ENCODE measurements at places on chromosomes 3 and 15.

- peak; percentile 1 for DNase-seq
Measured at GRCh38 chr3:13405614-13406013, 14.5 kb downstream of the NUP210 start.

- no peak for DNase-seq
Measured at GRCh38 chr15:23416349-23417276, 30.4 kb downstream of the GOLGA6L2 start.

DNA sequence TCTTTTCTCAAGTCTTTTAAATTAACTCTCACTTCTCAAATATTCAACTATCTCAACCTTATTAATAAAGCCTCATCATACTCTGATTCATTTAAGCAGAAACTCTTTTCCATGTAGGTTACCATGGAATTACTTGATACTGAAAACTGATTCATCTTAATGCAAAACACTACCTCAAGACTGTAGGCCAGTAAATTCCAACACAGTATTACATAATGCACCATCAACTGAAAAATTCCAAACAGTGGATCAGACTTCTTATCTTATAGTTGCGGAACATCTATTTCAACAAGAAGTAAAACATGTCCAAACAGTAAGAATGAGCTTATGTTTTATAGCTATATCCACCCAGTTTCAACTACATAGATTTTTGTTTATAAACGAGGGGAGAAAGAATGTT, 124.5 kb downstream of the PEAK1 start:
- DNase-seq: no peak

DNA sequence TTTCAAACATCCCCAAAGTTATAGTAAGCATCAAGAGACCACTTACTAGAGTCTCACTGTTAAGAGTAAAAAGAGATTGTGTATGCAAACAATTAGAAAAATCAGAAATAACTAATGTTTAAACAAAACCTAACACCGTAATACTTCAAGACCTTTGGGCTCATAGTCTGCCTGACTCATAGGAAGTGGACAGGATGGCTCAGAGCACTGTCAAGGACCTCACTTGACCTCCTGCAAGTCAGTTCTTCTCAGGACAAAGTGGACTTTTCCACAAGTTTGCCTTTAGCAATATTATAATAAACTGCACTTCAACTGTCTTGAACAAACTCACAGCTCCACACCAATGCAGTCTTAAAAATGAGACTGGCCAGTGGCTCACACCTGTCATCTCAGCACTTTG, 34.8 kb downstream of the IL12A start:
- DNase-seq: no peak

- no peak for DNase-seq
Measured at GRCh38 chr3:156472150-156472549, 82.8 kb downstream of the SSR3 start.

GRCh38 chr3:182891364-182891763, 89.0 kb downstream of the DCUN1D1 start:
- no peak for DNase-seq

DNA sequence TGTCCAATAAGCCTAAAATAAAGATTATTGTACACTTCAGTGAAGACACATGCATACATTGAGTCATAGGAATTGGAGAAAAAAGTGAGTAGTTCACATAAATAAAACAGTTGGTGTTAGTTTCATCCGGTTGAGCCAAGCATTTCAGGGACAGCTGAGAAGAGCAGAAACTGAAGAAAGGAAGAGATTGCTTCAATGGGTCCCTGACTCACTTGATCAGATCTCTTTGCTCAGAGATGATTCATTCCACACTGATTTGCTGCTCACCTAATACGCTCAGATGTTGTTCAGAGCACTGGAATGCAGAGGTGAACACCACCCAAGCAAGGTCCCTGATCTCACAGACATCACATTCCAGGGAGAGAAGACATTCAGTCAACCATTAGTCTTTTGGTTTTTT, 93.7 kb downstream of the RAD18 start:
- DNase-seq: peak; percentile 77

GRCh38 chr3:158912621-158913020, 110.8 kb downstream of the MFSD1 start:
- DNase-seq: peak; percentile 26

Data from GM04504 (cell line).